ENCODE measurements at places on chromosomes 4 and X.

DNA sequence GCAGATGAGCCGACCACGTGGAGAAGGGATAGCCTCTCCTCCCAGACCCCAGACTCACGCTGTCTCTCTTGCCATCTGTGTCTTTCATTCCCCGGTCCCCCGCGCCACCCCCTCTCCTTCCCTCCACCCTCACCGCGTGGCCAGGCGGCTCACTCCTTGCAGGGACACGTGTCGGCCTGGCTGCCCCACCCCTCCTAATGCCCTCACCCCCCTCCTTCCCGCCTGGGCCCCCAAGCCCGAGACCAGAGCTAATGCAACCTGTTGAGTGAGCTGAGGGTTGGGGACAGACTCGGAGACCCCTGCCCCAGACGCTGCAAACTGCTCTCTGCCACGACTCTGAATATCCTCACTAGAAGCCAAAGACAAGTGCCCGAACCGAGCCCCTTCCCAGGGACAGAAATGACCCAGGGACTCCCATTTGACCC is 1.8 kb downstream of the SLC38A5 start:
- peak; percentile 15 for DNase-seq

GRCh38 chr4:129358571-129358970 is 262.6 kb downstream of the C4orf33 start:
- DNase-seq, result no peak

DNA sequence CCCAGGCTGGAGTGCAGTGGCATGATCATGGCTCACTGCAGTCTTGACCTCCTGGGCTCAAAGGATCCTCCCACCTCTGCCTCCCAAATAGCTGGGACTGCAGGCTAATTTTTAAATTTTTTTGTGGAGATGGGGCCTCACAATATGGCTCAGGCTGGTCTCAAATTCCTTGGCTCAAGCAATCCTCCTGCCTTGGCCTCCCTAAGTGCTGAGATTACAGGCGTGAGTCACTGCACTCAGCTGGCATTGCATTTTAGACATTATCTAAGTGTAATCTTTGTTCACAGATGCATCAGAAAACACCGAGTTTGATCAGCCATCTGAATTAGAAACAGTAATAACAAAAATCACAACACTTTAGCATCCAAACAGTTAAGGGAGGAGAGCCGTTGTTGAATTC is 53.4 kb upstream of the CBR4 start:
- DNase-seq, result no peak

GRCh38 chrX:50183891-50184290 is 16.9 kb downstream of the AKAP4 start:
- no peak for DNase-seq

DNA sequence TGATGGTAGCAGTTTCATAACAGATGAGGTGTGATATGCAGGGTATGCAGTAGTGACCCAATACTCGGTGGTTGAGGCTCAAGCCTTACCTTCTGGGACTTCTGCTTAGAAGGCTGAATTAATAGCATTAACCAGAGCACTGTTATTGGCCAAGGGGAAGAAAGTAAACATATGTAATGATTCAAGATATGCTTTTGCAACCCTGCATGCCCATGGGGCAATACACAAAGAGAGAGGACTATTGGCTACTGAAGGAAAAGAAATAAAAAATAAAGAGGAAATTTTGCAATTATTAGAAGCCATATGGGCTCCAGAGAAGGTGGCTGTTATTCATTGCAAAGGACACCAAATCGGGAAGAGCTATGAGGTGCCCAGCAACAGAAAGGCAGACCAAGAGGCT is 8.7 kb downstream of the GAGE10 start:
- no peak for DNase-seq

GRCh38 chr4:8090744-8091301 is 67.8 kb downstream of the ABLIM2 start:
- DNase-seq, result no peak

- DNase-seq, result no peak
Measured at GRCh38 chr4:88600176-88600838, 8.0 kb downstream of the HERC3 start.

- no peak for DNase-seq
Measured at GRCh38 chrX:152637649-152638442, at the start of gene GABRQ. Gene GABRQ, plus strand, starts transcription at chrX:152637895. Its CDS starts 308 bp downstream, at chrX:152638203.

- no peak for DNase-seq
Measured at GRCh38 chr4:145071560-145071959, 26.4 kb downstream of the ANAPC10 start.

GRCh38 chr4:138494931-138495330 is 252.8 kb upstream of the SLC7A11 start:
- DNase-seq, result no peak

DNA sequence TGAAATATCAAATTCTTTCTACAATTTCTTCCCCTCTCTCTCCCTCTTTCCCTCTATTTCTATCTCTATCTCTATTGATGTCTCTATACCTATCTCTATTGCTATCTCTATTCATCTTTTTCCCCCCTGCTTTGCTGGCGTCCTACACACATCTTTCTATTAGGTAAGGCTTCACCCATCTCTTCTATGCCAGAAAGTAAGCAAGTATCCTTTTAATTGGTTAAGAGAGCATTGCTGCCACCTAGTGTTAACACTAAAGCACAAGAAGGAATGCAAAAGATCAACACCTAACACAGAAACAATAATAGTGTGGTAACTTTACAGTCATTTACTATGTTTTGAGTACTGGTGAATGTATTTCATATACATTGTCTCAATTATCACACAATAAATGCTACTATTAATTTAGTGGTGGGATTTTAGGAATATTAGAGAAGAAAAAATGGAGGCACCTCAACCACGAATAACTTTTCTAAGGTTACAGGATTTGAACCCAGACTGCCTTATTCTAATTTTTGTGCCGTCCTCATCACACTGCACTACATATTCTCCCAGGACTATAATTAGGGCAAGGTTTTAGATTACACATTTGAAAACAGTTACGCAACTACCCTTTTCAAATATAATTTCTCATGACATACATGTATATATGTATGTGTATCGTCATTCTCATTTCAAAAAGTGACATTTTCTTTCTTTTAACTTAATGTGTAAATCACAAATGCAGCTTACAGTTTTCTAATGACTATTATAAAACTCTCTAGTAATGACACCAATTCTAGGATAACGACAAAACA is 3.7 kb upstream of the C4orf36 start:
- DNase-seq, result no peak

GRCh38 chr4:37445023-37445422 is 200.5 kb downstream of the NWD2 start:
- DNase-seq, result no peak
